ENCODE measurements at places on chromosomes 12 and 14. TPM values are rescaled to one million over a fixed set of nuclear protein-coding genes. Genes with fewer than 3 reads are reported as not detected.

MUCL1 gene
- total RNA-seq = not detected

MMP19 gene
- 0.12 TPM for total RNA-seq

- DNase-seq = no peak
Measured at GRCh38 chr14:72154645-72155378, 222.6 kb downstream of the RGS6 start.

DNA sequence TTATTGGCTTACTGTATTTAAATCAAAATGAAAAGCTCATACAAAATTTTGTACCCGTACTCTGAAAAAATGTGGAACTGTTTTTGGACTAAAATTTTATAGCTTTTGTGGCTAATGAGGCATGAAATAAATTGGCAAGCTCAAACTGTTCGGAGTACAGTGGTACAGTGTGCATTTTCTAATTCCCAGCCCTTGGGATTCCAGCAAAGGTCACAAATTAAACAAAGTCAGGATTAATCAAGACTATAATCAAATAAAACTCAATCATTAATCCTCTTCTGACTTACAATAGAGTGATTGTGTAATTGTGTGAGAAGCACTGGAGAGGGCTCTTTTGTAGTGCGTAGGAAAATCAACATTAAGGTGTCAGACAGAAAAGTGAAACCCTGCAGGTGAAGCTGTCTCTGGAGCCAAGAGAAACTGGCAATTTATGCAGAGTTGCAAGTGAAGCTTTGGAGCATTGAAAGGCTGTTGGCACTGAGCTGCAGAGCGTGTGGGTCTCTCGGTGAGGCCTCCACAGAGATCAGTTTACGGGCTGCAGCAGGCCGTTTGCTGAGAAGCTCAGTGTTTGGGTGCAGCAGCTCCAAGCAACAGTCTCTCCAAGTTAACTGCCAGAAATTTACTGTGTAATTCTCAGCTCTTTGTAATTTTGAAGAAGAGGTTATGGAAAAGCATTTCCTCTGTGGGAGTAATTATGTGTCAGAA lies 275.9 kb downstream of the FBXL14 start:
- no peak for DNase-seq

DNA sequence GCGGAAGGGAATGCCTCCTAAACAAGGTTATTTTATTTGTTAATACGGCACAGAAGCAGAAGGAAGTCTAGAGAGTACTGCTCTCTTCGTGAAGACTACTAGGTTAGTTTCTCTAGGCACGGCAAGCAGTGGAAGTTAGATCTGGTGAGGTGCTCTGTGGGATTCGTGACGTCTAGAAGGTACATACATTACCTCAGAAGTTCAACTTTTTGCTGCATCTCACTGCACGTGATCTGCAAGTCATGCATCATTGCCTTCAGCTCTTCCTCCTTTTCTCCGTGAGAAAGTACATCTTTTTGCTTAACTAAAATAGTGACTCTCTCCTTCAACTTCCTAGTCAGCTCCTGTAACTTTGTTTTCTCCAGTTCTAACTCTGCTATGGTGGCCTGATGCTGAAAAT lies 74.7 kb downstream of the NIN start:
- peak; percentile 95 for DNase-seq

GRCh38 chr12:29207120-29207519 lies 58.0 kb downstream of the FAR2 start:
- no peak for DNase-seq

DNA sequence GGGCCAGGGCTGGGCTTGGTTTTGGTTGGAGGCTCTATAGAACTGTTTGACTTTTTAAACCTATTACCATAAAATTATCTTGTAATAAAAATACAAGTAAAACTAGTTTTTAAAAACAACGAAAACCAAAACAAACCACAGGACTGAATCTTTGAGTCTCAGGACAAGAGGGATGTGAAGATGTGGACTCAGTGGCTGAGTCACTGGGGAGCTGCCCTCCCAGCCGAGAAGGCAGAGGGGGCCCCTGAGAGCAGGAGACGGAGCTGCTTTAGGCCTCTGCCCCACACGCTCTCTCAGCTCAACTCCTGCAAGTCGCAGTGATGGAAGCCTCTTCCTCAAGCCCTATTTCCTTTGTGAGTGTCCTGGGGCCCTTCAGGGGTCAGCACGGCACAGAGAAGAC lies 59.0 kb downstream of the CDC42BPB start:
- DNase-seq = no peak

GRCh38 chr14:88856786-88857366 lies 32.4 kb downstream of the TTC8 start:
- DNase-seq = no peak

DNA sequence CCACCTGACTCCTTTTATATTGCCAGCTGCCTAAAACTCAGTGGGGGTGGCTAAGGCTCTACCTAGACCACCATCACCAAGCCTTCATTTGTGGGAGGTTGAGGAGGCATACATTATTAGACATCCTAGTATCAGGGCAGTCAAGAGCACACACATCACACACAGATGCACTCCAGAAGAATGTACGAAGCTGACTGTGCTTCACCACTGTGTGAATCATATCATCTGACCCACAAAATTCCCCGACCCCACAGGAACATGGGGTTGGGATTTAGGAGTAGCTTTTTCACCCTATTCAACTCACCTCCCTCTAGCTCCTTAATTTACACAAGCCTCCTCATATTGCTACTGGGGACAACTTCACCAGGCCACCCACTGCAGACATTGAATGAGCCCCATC lies 64.8 kb upstream of the BDKRB2 start:
- DNase-seq = no peak
